CD4-positive, alpha-beta T cell treated with Interleukin-6 for 4 hours (primary cell): ENCODE measurements at places on chromosomes 1 and 21.
A peak's percentile ranks its signal among the peaks of the same experiment; 100 is the strongest.

DNA sequence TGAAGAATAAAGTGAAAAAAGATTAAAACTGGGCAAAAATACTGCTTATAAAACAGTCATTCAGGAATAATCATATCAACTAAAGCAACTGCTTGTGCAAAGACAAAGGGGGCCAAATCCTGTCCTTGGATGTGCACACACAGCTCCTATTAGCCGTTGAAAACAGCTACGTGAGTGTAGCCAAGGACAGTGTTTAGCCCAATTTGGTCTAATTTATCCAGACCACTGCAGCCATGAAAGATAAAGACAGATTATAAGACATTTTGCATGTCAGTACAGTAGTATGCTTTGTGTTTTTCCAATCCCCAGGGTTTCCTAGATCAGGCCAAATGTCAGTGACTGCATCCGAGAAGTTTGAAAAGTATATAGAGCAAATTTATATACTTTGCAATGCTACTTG lies 146.3 kb upstream of the PKN2 start:
- no peak for DNase-seq

- no peak for DNase-seq
Measured at GRCh38 chr1:62435231-62436038, 1.4 kb upstream of the USP1 start.

DNA sequence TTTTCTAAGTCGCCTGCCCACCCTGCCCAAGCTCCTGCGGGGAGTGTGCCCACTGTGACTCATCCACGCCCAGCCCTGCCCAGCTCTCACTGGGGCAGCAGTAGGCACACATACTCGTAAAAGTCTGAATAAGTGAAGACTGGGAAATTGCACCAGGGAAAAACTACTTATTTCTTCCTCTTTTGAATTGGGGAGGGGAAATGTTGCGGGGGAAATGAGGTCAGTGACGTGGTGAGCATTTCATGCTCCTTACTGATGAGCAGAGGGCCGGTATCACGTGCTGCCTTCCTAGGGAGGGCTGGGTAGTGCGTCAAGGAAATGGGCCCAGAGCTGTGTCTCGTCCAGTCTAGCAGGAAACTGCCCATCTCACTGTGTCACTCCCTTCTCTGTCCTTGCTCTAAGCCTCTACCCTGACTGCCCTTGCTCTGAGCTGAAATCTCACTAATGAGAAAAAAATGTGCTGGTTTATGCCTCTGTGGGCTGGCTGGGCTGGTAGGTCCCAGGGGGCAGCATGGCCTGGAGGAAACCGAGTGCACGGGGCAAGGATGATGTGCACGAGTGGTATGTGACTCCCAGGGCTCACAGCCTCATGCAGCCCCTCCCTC lies 13.5 kb upstream of the TNFRSF1B start:
- DNase-seq, result peak; percentile 47

- DNase-seq, result no peak
Measured at GRCh38 chr1:188594542-188595235, 1765.9 kb downstream of the PLA2G4A start.

- no peak for DNase-seq
Measured at GRCh38 chr1:59018446-59018845, 234.6 kb upstream of the JUN start.

GRCh38 chr1:22750685-22751051 lies 40.0 kb downstream of the EPHB2 start:
- no peak for DNase-seq
